Mesenteric fat pad (tissue), 1 donor: ENCODE measurements at places on chromosomes 12 and 14. TPM values are rescaled to one million over a fixed set of nuclear protein-coding genes. Genes with fewer than 3 reads are reported as not detected.

Gene NTS
- total RNA-seq, result not detected

Gene TESPA1
- total RNA-seq, result 0.48 TPM

Gene PPP1R36
- 1.3 TPM for total RNA-seq

Gene SMIM41
- total RNA-seq, result 0.45 TPM

Gene BIN2
- total RNA-seq, result 14.4 TPM

Gene PLXNC1
- 8.9 TPM for total RNA-seq

Gene KRT82
- not detected for total RNA-seq

Gene OAS1
- 53.4 TPM for total RNA-seq

Gene FAM90A1
- total RNA-seq, result 0.48 TPM

Gene KCNC2
- total RNA-seq, result not detected

Gene MLXIP
- 68.4 TPM for total RNA-seq

Gene TTC9
- 0.51 TPM for total RNA-seq

Gene CARMIL3
- 0.61 TPM for total RNA-seq

Gene TAS2R8
- not detected for total RNA-seq

Gene LRRIQ1
- total RNA-seq, result 0.19 TPM

Gene HOXC10
- total RNA-seq, result 0.16 TPM

Gene TMEM229B
- total RNA-seq, result 1.7 TPM

Gene DIABLO
- total RNA-seq, result 29.8 TPM

Gene DLK1
- total RNA-seq, result not detected

Gene SIX6
- not detected for total RNA-seq

Gene SLCO1B3
- not detected for total RNA-seq
